ENCODE measurements at places on chromosomes 12 and 14.
A peak's percentile ranks its signal among the peaks of the same experiment; 100 is the strongest.

GRCh38 chr12:64549108-64549507 lies 61.2 kb upstream of the RASSF3 start:
- DNase-seq, result no peak

GRCh38 chr12:81094718-81095360 lies 17.0 kb downstream of the ACSS3 start:
- DNase-seq, result no peak

DNA sequence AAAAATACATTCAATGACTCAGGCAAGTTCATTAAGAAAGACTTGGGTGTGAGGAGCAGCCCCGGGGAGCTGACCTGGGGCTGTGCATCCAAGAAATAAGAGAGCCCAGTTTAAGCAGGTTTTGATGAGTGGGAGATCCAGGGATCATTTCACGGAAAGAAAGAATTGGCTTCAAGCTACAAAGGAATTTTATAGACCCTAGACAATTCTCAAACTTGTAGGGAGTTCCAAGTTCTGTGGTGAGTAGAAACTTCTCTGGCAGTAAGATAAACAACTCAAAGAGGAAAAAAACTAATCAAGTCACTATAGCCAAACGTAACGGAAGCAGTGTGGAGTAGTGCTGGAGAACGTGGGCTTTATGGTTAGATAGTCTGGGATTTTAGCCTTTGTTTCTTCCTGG lies 175.7 kb upstream of the DDHD1 start:
- DNase-seq, result no peak

- DNase-seq, result no peak
Observed at GRCh38 chr14:22268875-22269274, 320.1 kb downstream of the DAD1 start.

GRCh38 chr12:91172096-91172495 lies 10.5 kb downstream of the DCN start:
- DNase-seq, result no peak

GRCh38 chr14:27427796-27428195 lies 830.0 kb upstream of the NOVA1 start:
- DNase-seq, result no peak

DNA sequence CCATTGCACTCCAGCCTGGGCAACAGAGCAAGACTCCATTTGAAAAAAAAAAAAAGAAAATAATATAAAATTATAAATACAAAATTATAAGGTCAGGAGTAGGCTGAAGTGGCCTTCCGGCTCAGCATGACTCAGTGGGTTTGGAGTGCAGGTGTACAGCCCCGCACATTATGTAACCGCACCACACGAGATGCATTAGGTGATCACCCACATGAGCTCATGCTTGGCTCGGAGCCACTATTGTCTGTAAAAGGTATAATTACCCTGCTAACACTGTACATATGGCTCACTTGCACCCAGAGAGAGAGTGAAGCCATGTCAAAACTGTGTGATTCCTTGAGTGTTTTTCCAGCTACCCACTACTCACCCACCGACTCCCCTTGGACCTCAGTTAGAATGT lies 557.0 kb downstream of the SLC6A15 start:
- no peak for DNase-seq

DNA sequence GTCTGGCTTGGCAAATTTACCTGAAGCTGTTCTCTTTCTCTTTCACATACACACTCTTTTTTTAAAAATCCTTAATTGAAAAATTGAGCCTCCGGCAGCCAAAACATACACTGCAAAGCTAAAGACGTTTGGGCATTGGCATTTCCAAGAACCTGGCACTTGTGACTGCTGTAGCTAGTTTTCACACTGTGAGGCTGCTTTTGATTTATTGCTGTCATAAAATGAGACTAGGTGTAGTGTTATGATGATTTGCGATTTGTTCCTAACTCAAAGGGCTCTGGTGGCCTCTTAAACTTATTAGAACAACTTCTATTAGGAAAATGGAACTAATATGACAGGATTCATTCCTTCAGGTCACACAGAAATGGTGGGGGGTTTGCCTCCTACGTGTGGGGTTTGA lies 377.1 kb upstream of the FAR2 start:
- no peak for DNase-seq

- DNase-seq, result no peak
Observed at GRCh38 chr14:51139121-51139681, 44.3 kb upstream of the TRIM9 start.

DNA sequence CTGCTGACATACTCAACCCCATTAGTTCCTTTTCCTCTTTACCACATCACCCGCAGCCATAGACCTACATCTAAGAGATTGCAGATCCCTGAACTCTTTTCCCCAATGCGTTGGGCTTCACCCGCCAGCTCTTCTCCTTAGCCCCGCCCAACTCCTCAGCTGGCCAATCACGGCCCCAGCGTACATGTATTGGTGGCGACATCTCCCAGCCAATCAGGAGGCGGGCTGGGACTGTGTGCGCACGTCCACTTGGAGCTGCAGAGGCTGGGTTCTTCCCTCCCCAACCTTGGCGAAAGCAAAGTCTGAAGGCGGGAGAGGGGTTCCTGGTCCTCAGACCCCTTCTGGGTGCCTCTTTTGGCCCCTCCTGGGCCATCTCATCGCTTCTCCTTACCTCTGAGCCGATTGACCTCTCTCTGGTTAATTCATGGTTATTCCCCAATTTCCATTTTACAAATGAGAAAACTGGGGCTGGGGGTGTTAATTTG lies 11.0 kb downstream of the PDE1B start:
- peak; percentile 88 for DNase-seq

- no peak for DNase-seq
Observed at GRCh38 chr12:109343677-109344076, 4.0 kb upstream of the MYO1H start.

DNA sequence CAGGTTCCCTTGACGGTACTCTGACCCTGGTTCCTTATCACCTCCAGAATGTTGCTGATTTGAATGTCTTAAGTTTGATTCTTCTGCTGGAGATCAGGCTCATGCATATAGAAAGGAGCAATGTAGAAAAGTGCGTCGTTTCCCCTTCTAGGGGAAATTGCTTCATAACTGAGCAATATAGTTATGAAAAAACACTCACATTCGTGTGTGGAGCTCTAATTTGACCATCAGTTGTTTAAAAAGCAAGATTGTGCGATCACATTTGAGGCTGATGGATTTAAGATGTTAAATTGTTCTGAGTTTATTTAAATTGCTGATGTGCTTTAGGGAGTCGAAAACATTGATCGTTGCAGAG lies 19.2 kb downstream of the PELI2 start:
- DNase-seq, result no peak

DNA sequence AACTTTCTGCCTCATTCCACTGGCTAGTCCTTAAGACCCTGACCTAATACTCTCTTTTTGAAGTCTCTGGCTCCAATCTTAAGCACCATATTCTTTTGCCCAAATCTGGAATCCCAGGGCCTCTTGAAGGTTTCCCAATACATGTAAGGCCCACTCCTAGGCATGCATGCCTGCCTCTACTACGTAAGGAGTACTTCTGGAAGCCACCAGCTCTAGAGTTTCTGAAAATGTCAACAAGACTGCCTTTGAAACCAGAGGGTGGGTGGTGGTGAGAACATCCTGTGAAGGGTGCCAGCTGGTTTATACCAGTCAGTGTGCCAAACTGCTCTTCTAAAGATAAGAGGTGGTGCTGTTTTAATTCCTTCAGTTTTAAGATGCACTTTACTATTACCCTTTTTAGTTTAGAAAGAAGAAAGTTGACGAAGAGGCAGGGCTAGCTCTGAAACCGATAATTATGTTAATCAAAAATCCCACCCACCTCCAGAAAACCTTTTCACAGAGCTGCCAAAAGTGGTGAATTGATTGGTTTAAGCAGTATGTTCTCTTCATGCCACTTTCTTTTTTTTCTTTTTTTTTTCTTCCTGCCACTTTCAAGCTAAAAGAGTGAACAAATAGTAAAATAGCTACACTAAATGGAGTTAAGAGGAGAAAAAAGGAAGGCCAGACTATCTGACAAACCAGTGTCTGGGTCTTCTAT lies 8.7 kb upstream of the WDR89 start:
- DNase-seq, result no peak

GRCh38 chr12:8941691-8942478 lies 7.6 kb downstream of the M6PR start:
- no peak for DNase-seq

DNA sequence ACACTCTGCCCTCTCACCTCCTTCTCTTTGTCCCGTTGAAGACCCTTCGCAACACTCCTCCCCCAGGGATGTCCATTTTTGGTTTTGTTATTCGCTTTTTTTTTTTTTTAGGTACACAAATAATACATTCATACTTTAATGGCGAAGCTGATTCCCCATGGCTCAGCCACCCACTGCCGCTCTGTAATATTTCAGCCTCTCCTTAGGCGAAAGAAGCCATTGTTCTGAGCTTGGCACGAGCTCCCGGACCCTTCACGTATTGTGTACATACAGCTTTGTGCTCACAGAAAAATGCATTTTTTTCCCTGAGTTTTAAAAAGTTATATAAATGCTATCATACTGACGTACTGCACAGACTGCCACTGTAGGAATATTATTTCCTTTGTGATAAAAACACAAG lies 115.0 kb downstream of the TMEM132C start:
- DNase-seq, result no peak

GRCh38 chr14:99735189-99736135 lies 51.4 kb downstream of the CYP46A1 start:
- DNase-seq, result no peak

DNA sequence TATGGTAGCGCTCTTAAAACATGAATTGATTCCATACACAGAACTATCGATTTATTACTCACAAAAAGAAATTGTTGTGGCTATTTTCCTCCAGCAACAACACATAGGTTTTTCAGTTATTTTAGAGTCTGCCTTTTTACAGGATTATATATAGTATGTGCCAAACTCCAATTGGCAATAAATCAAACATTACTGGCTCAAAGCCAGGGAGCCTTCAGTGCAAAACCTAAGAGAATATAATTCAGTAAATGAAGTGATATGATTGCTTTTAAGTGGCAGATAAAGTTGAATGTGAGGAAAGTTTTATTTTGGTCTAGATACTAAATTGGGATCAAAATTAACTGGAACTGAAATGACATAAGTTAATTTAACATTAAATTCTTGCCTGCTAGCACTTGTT lies 234.8 kb downstream of the PIK3C2G start:
- DNase-seq, result no peak

DNA sequence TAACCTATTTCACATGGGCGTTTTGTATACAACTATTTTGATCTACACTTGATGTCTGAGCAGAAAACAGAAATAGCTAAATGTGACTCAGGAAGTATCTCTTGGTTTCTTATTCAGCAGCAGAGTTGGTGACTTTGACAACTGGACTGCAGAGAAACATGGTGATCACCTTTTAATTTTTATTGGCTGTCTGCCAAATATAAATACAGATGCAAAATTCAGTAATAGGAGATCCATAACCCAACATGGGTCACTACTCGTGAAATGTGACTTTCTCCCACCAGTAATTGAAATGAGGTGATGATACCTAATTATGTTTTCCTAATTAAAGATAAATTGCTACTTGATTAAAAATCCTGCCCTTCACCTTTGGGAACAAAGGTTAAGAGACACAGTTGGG lies 487.1 kb downstream of the NELL2 start:
- no peak for DNase-seq

DNA sequence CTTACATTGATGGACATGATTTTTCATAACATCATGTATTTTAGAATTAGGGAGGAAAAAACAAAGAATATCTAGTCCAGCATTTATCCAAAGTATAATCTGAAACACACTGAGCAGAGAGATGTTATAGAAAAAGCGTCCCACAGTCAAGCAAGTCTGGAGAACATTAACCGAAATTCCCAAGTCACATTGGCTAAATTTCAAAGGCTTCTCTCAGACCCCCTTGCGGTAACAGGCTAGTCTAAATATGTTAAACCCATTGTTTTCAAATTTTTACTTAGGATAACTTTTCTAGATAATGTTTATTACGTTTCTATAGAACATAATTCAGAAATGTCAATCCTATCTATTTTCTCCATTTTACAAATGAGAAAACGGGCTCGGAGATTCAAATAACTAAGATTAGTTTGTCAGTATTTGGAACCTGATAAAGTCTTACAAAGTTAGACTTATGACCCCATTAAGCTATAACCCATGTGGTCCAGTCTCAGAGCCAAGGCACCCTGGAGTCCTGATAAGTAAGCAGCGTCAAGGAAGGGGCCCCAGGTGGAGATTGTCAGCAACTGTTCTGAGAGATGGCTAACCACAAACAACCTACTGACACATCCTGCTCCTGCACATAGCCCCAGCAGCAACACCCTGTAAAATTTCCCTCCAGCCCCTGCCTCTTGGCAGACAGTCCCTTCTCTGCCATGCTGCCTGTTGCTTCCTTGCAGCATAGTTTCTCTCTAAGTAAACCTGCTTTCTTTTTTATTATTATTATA lies 220.6 kb upstream of the TMEM260 start:
- DNase-seq, result no peak

DNA sequence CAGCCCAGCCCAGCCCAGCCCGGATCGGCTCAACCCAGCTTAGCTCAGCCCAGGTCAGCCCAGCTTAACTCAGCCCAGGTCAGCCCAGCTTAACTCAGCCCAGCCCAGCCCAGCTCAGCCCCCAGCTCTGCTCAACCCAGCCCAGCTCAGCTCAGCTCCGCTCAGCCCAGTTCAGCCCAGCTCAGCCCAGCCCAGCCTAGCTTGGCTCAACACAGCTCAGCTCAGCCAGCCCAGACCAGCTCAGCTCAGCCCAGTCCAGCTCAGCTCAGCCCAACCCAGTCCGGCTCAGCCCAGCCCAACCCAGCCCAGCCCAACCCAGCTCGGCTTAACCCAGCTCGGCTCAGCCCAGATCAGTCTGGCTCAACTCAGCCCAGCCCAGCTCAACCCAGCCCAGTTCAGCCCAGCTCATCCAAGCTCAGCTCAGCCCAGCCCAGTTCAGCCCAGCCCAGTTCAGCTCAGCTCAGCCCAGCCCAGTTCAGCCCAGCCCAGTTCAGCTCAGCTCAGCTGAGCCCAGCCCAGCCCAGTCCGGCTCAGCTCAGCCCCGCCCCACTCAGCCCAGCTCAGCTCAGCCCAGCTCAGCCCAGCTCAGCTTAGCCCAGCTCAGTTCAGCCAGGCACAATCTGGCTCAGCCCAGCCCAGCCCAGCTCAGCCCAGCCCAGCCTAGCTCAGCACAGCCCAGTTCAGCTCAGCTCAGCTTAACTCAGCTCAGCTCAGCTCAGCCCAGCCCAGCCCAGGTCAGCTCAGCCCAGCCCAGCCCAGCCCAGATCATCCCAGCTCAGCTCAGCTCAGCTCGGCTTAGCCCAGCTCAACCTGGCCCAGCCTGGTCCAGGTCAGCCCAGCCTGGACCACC lies 331.7 kb downstream of the TMEM121 start:
- DNase-seq, result no peak

GRCh38 chr12:94663071-94663470 lies 12.7 kb upstream of the TMCC3 start:
- DNase-seq, result no peak

- DNase-seq, result no peak
Observed at GRCh38 chr12:108424026-108424425, 84.9 kb upstream of the CMKLR1 start.

All from GM12892 (cell line).